Sigmoid colon (tissue), 7 donors: ENCODE measurements at places on chromosomes 2 and 18. TPM values are rescaled to one million over a fixed set of nuclear protein-coding genes. Genes with fewer than 3 reads are reported as not detected.

PPP1R1C gene
- 3.5 TPM for polyA plus RNA-seq

USP40 gene
- polyA plus RNA-seq, result 10.9 TPM

POTEC gene
- not detected for polyA plus RNA-seq

TRIM43 gene
- polyA plus RNA-seq, result not detected

RNU2-63P gene
- not detected for polyA plus RNA-seq

LRP1B gene
- not detected for polyA plus RNA-seq

TEX44 gene
- not detected for polyA plus RNA-seq

LYPD1 gene
- polyA plus RNA-seq, result not detected

EN1 gene
- not detected for polyA plus RNA-seq

YWHAQ gene
- polyA plus RNA-seq, result 240 TPM

XDH gene
- polyA plus RNA-seq, result 30.1 TPM

VWC2L gene
- polyA plus RNA-seq, result not detected

AQP12A gene
- not detected for polyA plus RNA-seq

MYO1B gene
- 14.8 TPM for polyA plus RNA-seq

PAX3 gene
- polyA plus RNA-seq, result not detected

FBXO36 gene
- 0.90 TPM for polyA plus RNA-seq

MARCHF4 gene
- polyA plus RNA-seq, result 0.20 TPM

POTEI gene
- not detected for polyA plus RNA-seq

SERPINB3 gene
- polyA plus RNA-seq, result 0.04 TPM

CCDC141 gene
- not detected for polyA plus RNA-seq

C2orf92 gene
- not detected for polyA plus RNA-seq

CHST9 gene
- polyA plus RNA-seq, result 0.60 TPM

DTNA gene
- polyA plus RNA-seq, result 5.4 TPM

KCNK3 gene
- polyA plus RNA-seq, result under 0.01 TPM

LINC00305 gene
- polyA plus RNA-seq, result not detected

SCYGR4 gene
- not detected for polyA plus RNA-seq

RIT2 gene
- not detected for polyA plus RNA-seq

DYNAP gene
- polyA plus RNA-seq, result not detected
